Endodermal cell (in vitro differentiated cells): ENCODE measurements at places on chromosomes 6 and 20.
A peak's percentile ranks its signal among the peaks of the same experiment; 100 is the strongest.

DNA sequence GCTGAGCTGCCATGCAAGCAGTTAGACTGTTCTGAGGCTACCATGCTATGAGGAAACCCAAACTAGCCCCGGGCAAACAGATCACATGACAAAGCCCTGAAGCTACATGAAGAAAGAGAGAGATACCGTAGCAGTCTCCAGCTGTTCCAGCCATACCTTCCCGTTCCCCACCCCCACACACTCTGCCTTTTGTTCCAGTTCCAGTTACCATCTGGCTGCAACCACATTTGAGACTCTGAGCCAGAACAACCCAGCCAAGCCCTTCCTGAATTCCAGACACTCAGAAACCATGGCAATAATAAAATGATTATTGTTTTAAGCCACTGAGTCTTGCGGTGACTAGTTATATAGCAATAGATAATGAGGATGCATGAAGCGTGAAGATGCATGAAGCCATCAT is 28.3 kb downstream of the RIN2 start:
- DNase-seq = no peak

DNA sequence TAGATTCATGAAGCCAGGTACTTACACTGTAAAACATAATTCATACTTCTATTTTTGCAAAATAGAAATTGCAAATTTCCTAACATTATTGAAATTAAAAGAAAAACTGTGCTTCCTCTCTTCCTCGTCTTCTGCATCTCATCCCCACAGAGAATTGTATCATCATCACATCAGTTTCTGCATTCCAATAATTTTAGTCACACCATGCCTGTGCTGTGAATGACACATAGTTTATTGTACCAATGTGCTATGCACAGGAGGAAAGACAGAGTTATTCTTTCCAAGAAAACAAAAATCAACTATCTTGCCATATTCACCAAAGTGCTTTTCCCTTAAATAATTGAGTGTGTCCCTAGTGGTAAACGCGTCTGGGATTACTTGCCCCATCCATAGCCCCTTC is 38.1 kb upstream of the FAM135A start:
- no peak for DNase-seq

GRCh38 chr20:14866841-14867514 is 529.6 kb upstream of the FLRT3 start:
- DNase-seq = no peak

- no peak for DNase-seq
Observed at GRCh38 chr6:75830959-75831885, 82.2 kb downstream of the MYO6 start.

GRCh38 chr6:147108259-147108910 is 95.8 kb upstream of the STXBP5 start:
- no peak for DNase-seq

GRCh38 chr6:75243333-75244062 is at the start of gene COX7A2:
COX7A2 (minus strand) TSS chr6:75243801; CDS start chr6:75243734, 67 bp downstream.
- DNase-seq = peak; percentile 96

GRCh38 chr6:158707821-158708195 is 58.0 kb downstream of the SYTL3 start:
- peak; percentile 71 for DNase-seq

DNA sequence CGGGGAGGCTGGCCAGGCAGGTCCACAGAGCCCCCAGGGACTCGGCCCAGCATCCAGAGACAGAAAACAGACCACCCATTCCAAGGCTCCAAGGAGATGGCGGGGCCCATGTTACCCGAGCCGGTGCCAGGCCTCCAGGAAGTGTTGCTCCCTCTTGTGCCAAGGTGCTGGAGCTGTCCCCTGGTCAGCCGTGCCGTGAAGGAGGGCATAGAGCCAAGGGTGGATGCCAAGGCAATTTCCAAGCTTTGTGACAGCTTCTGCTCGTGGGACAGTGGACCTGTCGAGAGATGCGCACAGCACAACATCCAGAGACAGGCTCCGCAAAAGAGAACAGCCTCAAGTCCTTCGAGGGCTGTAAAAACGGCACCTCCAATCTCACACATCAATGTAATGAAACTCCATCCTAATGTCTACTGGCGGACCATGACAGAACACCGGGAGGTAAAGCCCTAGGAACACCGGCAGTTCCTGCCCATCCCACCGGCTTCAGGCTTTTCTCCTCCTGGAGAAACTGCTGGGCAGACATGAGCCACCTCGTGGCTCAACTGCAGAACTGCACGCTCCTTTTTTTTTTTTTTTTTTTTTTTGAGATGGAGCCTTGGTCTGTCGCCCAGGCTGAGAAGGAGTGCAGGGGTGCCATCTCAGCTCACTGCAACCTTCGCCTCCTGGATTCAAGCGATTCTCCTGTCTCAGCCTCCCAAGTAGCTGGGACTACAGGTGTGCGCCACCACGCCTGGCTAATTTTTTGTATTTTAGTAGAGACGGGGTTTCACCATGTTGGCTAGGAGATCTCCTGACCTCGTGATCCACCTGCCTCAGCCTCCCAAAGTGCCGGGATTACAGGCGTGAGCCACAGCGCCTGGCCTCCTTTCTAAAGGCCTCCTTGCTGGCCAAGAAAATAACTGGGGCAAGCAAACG is 30.9 kb upstream of the AVP start:
- DNase-seq = peak; percentile 84

DNA sequence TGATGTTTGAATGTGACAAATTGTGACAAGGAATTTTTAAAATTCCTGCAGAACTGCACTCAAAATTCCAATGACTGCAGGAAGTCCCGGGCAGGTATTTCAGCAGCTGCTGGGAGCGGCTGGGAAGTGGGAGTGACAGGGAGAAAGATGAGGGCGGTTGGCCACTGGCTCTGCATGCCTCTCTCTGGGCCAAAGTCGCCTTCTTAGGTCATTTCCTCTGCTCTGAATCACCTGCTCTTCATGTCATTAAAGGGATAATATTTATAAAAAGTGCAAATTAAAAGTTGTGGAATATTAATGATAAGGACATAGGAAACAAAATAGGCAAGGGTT is 43.9 kb downstream of the RAMACL start:
- DNase-seq = peak; percentile 85

DNA sequence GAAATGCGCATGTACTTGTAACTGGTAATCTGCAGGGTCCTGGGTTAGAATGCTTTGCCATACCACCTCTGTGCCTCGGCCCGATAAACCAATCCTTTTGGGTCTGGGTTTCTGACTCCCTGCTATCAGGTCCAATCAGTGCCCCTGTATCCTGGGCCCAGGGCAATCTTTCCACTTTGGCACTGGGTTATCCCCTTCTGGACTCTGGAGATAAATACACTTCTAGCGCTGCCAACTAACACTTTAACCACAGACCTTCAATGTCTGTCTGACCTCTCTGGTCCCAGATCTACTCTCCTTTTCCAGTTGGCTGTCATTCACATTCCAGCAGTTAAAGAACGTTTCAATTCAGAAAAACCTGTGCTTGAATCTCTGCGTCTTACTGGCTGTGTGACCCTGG is 55.3 kb downstream of the DNAAF9 start:
- DNase-seq = no peak

GRCh38 chr20:23003881-23004460 is 31.1 kb upstream of the SSTR4 start:
- no peak for DNase-seq

- DNase-seq = no peak
Observed at GRCh38 chr6:53641348-53641747, 24.2 kb downstream of the KLHL31 start.

- no peak for DNase-seq
Observed at GRCh38 chr20:15060265-15061060, 723.1 kb upstream of the FLRT3 start.

GRCh38 chr20:36091561-36092397 is 62.8 kb upstream of the EPB41L1 start:
- DNase-seq = peak; percentile 71

- DNase-seq = peak; percentile 41
Observed at GRCh38 chr6:170462366-170463020, 90.6 kb downstream of the PSMB1 start.

DNA sequence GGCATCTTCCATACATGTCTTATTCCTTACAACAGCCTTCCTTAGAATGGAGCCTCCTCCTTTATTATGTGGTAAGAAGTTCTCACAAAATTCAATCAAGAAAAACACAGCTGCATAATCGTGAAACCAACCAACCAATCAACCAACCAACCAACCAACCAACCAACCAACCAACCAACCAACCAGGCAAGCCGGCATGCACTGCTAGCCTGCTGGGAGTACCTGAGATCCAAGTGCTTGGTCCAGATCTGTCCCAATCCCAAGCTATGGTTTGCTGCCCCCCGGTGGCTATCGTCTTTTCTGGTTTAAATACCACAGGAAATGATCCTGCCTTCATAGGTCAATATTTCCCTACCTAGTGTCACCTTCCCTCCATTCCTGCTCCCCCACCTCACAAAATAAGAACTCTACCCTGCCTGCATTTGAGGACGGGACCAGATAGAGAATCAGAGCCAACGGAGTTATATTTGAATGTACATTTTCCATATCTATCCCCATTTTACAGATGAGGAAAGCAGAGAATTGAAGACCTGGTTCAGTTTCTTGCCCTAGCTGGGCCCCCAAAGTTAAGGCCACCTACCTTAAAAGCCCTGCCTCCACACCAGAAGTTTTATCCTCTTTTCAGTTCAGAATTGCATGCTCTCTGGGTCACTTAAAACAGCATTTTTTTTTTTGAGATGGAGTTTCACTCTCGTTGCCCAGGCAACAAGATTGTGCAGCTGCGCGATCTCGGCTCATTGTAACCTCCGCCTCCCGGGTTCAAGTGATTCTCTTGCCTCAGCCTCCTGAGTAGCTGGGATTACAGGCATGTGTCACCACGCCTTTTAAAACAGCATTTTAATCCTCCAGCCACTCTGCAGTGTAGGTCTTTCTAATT is 27.1 kb downstream of the RAB44 start:
- DNase-seq = peak; percentile 93

DNA sequence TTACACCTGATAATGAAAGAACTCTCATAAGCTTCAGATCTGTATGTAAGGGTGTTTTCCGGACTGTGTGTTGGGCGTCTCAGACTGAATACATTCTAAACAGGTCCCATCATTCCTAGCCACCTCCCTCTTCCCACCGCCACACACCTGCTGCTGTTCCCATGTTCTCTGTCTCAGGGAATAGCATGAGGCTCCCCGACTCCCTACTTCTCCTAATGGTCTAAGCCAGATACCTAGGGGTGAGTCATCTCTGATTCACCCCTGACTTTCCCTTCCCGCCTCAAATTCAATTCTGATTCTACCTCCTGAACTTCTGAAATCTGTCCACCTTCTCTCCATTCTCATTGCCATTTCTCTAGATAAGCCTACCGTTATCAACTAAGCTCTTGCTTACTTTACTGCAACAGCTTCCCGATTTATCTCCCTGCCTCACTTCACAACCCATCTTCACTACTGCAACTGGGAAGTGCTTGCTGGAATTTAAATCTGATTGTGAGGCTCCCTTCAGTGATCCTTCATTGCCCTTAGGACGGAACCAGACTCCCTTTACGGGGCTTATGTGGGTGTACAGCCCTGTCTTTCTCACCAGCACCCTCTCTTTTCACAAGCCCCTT is 1.6 kb downstream of the TMEM14A start:
- DNase-seq = peak; percentile 52

GRCh38 chr6:116280933-116281316 is 1.2 kb upstream of the TSPYL1 start:
- no peak for DNase-seq

- no peak for DNase-seq
Observed at GRCh38 chr6:126888727-126889725, 229.4 kb upstream of the RSPO3 start.

DNA sequence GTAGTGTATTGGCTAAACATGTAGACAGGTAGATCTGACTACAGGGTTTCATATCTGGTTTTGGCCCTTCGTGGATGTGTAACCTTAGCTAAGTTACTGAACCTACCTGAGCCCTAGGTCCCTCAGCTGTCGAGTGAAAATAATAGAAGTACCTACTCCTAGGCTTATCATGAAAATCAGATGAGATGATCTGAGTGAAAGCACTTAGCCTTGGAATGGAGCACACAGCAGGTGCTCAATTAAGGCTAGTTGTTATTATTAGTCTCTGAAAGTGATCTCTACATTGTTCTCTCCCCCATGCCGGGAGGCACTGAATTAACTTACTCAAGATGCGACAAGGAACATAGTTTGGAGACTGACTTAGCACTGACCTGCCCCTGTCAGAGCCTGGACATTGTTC is 174.7 kb upstream of the ZNF217 start:
- peak; percentile 82 for DNase-seq

GRCh38 chr6:39111280-39111679 is 3.7 kb downstream of the SAYSD1 start:
- no peak for DNase-seq

GRCh38 chr6:9610620-9611415 is 804.1 kb downstream of the TFAP2A start:
- DNase-seq = no peak

DNA sequence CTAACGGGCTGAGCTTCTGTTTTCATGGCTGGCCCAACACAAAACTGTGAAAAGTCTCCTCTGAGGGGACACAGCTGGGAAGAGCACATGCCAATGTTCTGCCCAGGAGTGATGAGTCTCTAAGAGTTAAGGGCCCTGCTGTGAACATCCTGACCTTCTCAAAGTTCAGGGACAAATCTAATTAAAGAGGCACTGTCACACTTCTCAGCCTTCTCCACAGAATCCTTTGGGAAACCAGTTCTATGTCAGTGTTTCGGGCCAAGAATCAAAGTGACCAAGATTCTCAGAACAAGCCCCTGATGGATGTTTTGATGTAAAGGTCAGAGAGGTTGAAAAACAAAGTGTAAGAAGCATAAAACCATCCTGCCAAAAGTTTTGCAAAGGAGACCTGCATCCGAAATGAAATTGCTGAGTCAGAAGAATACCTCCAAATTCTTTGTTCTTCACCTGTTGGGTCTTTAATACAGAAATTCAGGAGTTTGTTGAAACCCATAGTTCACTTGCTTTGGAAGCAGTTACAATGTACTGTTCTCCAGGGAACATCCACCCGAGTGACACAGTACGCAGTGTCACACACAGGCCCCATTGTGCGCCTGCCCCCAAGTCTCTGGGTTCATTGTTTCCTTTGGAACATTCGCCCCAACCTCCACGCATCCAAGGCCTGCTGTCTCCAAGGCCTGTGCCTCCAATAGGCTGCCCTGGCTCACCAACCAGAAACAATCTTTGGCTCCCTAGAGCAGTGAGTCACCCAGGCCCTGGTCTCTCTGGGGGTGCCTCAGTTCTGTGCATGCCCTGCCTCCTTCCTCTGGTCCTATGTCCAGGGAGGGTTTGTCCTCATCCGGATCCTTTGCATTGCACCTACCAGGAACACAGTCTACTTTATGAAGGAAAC is 65.5 kb upstream of the QKI start:
- DNase-seq = no peak

- DNase-seq = no peak
Observed at GRCh38 chr6:101413773-101414172, 20.3 kb downstream of the GRIK2 start.
